Fibroblast of skin of right biceps (primary cell): ENCODE measurements at places on chromosomes 5 and 9.

DNA sequence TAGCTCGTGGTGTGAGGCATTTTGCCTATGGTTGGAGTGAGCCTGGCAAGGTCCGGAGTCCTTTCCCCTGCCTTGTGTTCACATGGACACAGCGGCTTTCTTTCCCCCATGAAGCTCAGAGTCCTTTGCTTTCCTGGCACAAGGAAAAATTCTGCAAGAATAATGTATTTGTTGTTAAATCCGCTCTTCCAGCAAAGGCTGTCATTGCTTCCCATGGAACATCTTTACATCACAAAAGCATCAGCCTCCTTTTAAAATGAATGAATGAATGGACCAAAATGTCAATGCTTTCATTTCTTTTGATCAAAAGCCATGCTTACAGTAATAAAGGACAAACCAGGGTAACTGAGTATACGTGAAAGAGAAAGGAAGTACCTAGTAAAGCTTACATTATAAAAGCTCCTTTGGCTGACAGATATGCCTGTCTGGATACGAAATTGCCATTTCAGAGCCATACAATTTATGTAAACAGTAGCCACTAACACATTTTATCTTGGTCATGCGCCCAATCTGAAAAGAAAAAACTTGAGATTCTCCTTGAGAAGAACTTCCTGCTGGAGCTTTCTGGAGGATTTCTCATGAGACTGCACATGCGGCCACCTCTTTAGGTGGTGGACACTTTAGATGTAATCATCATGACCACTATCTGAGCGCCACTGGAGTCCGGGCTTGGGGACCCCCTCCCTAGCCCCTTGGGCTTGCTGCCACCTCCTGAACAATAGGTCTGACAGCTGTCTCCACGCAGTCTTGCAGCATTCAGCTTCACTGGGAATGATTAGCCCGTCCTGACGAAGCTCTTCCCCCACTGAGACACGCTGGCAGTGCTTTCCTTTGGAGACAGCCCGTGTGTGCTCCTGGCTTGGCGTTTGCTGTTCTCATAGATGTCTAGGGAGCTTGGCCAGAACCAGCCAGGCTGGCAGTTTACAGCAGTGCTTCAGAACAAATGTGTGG is 355.9 kb downstream of the ADAMTS6 start:
- peak; percentile 71 for DNase-seq

GRCh38 chr5:171680485-171680884 is 105.1 kb upstream of the SMIM23 start:
- DNase-seq = no peak

GRCh38 chr9:95977371-95977770 is 101.9 kb downstream of the ERCC6L2 start:
- DNase-seq = no peak

GRCh38 chr5:14252793-14253192 is 109.7 kb downstream of the TRIO start:
- no peak for DNase-seq

DNA sequence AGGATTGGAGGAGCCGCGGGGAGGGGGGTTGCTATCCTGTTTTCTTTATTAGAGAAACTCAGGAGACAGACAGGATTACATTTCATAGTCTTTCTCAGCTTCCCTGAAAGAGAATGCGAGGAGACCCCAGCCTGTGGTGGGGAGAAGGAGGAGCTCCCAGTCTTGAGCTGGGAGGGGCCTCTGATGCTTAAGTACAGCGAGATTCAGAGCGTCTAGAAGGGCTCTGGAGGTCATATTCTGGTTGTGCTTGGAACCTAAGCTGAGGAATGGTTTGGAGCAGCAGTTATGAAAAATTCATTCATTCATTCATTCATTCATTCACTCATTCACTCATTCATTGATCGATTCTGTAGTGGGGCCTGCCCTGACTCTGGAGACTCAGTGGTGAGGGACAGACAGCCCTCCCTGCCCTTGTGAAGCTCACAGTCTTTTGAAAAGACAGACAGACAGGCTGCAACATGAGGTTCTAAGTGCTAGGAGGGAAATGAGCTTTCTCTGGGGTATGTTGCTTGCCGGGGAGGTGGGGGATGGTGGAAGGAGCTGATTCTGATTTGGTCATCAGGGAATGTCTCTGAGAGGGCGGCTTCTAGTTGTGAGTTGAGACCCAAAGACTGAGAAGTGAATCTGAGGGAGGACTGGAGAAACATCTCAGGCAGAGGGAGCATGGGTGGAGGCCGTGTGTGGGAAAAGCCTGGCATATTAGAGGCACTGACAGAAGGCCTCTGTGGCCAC is 2.5 kb upstream of the SPRY4 start:
- peak; percentile 92 for DNase-seq

DNA sequence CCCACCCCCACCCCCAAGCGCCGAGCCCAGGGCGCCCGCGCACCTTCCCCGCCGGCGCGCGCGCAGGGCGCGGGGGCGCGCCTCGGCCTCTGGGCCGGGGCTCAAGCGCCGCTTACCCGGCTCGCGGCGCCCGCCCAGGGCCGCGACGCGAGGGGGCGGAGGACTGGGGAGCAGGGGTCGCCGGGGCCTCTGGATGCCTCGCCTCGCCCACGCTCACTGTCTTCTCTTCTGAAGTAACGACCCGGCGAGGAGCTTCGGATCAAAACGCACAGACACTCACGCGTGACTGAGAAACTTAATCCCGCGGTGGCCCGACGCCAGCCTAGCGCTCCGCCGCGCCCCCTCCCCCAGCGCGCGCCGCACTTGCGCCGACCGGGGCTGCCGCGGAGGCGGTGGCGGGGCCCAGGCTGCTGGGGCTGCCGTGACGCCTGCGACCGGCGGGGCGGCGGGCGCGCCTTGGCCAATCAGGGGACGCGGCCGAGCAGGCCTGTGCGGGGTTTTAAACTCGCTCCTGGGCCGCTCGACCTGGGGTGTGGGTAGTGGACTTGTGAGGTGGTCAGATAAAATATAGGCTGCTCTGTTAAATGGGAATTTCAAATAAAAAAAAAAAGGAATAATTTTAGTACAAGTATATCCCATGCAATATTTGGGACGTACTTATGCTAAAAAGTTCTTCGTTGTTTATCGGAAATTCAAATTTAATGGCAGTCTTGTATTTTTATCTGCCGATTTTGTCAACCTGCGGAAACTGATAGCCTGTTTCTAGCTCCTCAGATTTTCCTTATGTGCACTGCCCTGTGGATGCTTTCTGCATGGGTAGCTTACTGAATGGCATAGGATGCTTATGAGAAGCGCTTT is at the start of gene MPDZ:
Gene MPDZ, minus strand, starts transcription at position 409 of the 858 bp plus-strand sequence. CDS start 29,377 bp downstream, outside the sequence.
- DNase-seq = peak; percentile 75

DNA sequence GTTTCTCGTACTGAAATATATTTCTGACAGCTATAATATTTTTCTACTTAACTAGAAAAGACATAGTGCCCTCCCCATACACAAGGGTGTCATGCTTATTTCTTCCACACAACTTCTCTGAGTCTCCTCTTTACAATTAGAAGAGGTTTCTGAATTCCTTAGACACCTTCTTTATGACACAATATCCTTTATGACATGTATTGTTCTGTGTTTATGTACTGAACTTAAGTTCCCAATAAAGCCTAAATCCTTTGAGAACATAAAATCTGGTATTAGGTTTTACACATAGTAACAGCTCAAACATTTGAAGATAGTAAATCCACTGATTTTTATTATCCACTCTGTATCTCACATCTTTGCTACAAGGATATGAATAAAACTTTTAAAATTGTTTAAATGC is 32.5 kb downstream of the GRAMD2B start:
- DNase-seq = no peak

DNA sequence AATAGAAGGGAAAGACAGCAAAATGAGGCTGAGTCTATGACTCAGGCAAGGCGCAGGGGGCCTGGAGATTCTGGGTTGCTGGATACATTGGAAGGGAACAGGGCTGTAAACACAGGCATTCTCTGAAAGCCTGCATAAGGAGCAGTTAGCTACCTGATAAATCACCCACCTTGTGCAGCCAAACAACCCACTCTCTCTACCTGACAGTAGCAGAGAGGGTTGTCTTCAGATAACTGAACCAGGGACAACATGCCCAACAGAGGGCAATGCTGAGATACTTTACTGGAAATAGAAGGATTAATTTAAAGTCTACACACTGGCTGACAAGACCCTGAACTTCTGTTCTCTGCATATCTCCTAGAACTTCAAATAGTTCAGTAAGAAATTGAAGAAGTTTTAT is 161.6 kb downstream of the KCTD16 start:
- no peak for DNase-seq

DNA sequence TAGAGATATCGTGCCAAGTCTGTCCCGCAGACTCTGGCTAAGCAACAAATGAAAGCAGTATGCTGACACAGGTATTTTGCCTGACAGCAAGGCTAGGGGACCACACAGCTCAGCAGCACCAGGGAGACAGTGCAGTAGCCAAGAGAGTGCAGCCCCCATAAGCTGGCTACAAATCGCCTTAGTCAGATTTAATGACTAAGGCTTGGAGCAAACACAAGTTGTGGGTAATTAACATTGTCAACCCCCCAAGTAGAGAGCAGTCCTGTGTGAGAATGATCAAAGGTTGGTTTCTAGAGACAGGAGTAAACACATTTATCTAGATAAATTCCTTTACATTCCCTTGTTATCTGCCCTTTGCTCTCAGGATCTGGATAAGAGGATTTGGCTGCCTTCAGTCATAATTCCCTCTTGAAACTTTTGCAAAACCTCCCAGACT is 1434.5 kb upstream of the CDH6 start:
- no peak for DNase-seq

- peak; percentile 25 for DNase-seq
These were observed 404 bp downstream of the MRNIP start for GRCh38 chr5:179858241-179858585.

DNA sequence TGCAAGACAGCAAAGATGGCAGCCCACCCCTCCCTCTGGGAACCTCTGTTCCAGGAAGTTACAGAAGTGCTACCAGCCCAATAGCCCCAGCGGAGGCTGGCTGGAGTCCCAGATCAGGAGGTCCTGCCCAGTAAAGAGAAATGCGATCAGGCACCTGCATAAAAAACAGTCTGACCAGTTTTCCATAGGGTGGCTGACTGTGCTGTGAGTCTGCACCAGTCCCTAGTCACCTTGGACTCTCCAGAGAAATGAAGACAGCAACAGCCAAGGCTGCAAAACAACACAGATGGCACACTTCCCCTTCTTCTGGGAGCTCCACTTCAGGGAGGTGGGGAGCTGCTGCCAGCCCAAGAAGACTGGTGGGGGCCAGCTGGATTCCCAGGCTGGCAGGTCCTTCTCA is 265.5 kb upstream of the PCSK5 start:
- DNase-seq = no peak

- no peak for DNase-seq
These were observed 142.2 kb downstream of the ZNF462 start for GRCh38 chr9:107005201-107005600.

DNA sequence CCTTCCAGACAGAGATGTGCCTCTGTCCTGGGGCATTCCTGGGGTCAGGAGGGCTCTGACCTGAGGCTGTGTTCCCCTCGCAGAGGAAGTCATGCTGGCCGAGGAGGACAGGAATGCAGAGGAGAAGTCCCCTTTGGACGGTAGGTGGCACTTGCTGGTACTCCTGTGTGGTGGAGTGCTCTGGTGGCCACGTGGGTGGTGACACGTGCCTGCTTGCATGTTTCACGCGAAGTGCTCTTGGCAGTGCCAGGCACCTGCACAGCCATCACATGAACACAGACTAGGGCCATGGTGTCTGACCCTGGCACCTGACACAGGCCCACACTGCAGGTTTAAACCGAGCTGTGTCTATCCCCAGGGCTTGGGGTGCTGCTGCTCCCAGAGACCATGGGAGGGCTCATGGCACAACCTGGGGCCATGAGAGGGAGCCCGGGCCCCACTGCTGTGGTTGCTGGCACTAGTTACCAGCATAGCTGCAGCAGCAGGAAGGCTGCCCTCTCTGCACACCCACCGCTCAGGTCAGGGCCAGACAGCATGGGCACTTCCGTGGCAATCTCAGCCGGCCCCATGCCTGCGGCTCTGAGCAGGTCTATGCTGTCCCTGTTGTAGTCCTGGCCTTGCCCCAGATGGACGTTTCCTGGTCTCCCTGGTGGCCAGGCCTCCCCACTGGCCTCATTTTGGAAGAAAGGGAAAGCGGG is 79.3 kb downstream of the CACNA1B start:
- DNase-seq = no peak

DNA sequence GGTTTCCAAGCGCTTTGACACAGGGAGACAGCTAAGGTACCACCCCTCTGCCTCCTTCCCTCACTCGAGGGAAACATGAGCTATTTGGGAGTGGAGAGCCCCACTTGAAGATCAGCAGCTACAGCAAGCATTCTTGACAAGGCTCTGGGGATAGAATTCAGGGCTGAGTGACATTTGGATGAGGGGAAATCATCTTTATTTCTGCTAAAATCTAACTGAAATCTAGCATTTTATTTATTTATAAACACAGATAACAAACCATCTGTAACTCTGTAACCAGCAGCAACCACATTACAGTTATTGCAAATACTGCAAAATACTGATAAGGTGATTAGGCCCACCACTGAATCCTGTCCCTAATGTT is 22.4 kb downstream of the RNF130 start:
- DNase-seq = no peak

DNA sequence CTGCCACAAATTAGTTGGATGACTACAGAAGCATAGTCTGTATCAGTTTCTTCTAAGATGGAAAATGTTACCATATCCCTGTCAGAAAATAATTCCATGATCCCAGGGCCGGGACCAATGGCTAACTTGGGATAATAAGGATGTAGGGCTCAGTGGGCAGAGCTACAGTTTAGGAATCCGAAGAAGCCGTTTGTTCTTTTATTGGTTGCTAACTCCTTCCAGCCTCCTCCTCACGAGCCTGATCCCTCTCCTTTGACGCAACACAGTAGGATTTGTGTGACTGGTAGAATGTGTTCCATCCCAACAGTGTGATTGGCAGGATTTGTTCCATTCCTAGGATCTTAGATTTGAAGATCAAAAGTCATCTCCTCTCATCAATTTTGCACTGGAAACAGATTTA is 496.9 kb downstream of the AGTPBP1 start:
- no peak for DNase-seq

- DNase-seq = peak; percentile 66
These were observed 6.1 kb downstream of the SCAI start for GRCh38 chr9:125137200-125137599.

DNA sequence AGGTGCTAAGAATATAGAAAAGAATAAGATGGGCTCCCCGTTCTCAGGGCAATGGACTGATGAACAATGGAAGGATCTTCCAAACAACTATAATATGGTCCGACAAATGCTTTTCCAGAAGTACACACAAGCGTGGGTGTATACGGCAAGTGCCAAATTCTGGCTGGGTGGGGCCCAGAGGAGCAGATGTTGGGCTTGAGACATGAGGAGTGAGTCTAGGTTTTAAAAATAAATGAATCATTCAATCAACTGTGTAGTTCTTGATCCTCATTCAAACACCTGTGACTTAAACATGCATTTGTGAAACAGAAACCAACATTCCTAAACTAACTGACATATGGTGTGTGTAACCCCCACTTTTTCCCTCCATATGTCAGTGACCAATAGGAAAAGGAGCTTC is 47.9 kb downstream of the MFAP3 start:
- no peak for DNase-seq

DNA sequence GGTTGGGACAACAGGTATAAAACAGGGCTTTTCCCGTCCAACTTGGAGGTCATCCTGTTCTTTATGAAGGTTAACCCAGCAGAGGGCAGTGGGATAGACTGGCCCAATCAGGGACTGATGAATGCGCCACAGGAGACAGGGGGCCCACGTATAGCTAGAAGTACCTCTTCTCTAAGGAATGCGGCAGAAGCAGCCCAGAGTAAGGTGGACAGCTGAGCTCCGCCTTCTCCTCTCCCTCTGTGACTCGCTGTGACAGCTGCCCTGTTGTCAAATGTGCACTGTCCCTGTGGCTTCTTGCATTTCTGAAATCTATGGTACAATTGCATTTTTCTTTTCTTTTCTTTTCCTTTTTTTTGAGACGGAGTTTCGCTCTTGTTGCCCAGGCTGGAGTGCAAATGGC is 306.6 kb downstream of the FBXL7 start:
- DNase-seq = no peak
